ENCODE measurements at places on chromosomes 6 and 20.

DNA sequence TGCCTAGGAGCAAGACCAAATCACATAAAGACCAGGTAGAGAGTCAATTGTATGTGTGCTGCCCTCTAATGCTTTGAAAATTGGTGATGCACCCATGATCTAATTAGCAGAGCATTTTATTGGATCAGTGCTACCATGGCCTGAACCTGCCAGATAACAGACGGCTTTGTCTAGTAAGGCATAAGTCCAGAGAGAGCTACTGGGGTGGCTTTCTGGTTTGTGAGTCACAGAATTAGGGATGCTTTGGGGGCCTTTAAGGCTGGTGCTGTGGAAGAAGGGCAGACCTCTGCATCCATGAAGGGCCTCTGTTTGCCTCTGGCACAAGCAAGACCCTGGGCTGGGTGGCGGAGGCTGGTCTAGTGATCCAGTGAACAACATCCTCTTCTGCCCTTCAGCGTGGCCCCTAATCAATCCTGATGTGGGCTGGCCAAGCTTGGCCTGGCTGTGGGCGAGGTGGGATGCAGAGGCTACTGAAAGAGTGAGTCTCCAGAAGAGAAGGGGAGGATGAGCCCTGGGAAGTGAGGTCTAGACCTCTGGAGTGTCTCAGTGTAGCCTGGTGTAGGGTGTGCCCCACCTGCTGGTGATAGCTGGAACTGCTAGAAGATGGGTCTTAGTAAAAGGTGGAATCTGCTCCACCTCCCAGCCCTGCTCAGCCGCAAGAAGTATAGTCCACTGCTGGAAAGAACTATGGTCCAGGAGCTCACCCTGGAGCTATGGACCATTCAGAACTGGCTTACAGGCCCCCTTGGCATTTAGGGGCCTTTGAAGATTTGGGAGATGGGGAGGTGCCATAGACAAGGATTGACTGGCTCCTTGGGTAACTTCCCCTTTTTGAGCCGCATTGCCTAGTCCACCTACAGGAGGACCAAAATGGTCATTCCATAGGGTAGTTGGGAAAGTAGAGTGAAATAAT lies 36.7 kb upstream of the AAR2 start:
- DNase-seq: peak; percentile 67

GRCh38 chr6:142361779-142362750 lies 60.3 kb downstream of the ADGRG6 start:
- peak; percentile 91 for DNase-seq

DNA sequence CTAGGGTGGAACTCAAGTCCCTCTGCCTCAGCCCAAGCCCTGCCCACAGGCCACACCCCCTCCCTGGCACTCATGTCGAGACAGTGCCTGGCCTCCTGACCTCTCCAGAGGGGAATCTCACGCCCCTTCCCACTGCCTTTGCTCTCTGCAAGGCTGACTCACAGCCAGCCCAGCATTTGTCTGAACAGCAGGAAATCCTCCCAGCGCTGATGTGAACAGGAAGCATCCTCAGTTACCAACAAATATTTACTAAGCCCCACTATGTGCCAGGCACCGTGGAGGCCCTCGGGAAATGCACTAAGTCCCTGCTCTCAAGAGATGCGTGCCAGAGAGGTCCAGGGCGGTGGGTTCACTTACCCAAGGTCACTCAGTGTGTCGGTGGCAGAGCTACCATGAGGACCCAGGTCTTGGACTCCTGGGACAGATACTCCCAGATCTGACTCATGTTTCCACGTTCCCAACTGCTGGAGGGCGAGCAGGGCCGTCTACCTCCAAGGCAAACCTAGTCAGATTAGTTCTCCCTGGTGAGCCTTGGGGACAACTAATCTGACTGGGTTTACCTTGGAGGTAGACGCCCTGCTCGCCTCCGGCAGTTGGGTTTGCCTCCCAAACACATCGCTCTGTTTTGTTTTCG lies 7.8 kb downstream of the ADA start:
- peak; percentile 67 for DNase-seq

DNA sequence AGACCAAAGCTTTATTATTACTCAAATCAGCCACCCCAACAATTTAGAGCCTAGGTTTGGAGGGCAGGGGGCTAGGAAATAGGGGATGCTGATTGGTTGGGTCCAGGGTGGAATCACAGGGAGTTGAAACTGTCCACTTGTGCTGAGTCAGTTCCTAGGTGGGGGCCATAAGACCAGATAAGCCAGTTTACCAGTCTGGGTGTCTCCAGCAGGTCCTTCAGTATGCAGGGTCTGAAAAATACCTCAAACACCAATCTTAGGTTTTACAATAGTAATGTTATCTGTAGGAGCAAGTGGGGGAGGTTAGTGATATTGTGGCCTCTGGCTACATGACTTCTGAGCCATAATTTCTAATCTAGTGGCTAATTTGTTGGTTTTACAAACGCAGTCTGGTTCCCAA lies 63.2 kb downstream of the UBR2 start:
- no peak for DNase-seq

DNA sequence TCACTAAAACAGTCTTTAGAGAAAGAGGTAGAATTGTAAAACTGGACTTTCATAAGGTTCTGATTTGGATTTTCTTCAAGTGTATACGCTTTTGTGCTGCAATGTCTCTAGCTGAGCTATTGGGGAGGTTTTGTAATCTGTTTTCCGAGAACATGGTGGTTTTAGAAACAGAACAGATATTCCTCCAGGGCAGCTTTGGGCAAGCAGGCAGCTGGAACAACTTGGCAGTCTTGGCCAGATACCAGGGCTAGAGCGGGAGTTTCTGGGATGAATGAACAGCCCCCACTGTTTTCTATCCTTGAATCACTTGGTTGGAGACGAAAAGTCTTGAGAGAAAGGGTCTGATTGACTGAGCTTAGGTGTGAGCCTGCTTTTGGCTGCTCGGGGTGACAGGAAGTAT lies 17.1 kb upstream of the ARMC2 start:
- DNase-seq: no peak

GRCh38 chr6:26064619-26065257 lies 22.5 kb upstream of the HFE start:
- DNase-seq: peak; percentile 42
